ELF-1 (cell line): ENCODE measurements at places on chromosomes 12 and 14.
A peak's percentile ranks its signal among the peaks of the same experiment; 100 is the strongest.

GRCh38 chr14:105201925-105202513, 20.9 kb upstream of the NUDT14 start:
- no peak for DNase-seq

- DNase-seq, result no peak
Measured at GRCh38 chr12:52211716-52212585, 20.1 kb upstream of the KRT80 start.

DNA sequence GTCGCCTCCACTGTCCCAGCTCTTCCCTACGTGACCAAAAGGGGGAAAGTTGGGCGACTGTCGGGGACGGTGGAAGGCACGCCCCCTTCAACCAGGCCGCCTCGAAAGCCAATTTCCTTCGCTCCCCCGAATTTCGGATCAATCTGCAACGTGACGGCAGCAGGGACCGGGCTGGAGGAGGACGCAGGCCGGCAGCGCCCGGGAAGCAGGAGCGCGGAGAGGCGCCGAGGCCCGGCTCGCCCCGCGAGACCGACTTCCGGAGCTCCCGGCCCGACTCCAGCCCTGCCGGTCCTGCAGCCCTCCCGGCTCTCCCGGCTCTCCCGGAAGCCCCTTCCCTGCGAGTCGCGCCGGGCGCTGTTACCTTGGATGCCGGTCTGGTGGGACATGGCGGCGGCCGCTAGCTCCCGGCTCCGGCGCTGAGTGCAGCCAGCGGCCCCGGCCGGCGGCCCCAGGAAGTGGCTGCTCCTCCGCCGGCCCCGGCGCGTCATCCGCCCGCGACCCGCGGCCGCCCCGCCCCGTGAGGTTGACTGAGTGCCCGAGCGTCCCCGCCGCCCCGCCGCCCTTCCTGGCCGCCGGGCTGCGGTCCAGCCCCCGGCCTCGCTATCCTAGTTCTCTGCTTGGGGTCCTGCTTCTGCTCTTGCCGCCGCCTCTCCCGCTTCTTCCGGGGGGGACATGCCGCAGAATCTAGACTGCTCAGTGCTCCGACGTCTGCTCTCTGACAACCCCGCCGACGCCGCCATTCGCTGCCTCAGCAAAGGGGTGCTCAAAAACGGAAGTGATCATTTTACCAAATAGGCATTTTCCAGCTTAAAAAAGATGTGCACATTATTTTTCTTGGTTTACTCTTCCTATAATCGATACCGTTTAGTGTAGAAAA, at the start of gene TWF1:
TSS of gene TWF1 (minus strand) at position 458 of the 877 bp plus-strand sequence. CDS start at position 386, 72 bp downstream.
- peak; percentile 83 for DNase-seq

DNA sequence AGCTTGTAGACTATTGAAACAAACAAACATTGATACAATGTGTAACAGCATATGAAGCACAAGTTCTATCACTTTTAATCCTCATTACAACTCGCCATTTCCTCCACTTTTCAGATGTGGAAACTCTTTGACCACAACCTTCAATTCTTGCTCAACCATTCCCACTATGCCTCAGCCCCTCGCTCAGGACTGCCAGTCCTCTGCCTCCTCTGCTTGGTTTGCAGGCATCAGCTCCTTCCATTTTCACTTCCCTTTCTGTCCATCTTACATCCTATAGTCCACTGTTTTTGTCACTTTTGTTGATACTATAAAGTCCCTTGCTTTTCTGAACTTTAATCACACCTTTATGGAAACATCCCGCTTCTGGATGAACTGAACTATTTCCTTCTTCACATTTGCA, 28.2 kb upstream of the CD27 start:
- DNase-seq, result no peak

DNA sequence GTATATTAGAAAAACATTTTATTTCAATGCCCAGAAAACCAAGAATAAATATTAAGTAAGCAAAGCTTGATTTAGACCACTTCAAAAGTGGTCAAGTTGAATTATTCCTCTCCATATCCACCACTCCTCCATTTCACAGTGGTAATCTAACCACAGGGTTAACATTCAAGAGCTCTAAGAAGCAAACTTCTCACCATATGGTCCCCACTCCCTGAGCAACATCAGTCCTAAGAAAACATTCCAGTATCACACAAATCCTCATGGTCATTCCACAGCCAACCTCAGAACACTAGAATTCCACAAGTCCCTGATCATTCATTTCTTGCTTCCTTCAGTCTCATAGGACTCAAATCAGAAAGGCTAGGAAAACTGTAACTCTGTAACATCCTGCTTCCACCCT, 47.9 kb downstream of the ST8SIA1 start:
- DNase-seq, result no peak

GRCh38 chr12:104154806-104155205, 16.8 kb upstream of the NFYB start:
- DNase-seq, result no peak
